NCI-H524 treated with DMSO at 0.1 percent for 48 hours (cell line): ENCODE measurements at places on chromosomes 16 and 17.

DNA sequence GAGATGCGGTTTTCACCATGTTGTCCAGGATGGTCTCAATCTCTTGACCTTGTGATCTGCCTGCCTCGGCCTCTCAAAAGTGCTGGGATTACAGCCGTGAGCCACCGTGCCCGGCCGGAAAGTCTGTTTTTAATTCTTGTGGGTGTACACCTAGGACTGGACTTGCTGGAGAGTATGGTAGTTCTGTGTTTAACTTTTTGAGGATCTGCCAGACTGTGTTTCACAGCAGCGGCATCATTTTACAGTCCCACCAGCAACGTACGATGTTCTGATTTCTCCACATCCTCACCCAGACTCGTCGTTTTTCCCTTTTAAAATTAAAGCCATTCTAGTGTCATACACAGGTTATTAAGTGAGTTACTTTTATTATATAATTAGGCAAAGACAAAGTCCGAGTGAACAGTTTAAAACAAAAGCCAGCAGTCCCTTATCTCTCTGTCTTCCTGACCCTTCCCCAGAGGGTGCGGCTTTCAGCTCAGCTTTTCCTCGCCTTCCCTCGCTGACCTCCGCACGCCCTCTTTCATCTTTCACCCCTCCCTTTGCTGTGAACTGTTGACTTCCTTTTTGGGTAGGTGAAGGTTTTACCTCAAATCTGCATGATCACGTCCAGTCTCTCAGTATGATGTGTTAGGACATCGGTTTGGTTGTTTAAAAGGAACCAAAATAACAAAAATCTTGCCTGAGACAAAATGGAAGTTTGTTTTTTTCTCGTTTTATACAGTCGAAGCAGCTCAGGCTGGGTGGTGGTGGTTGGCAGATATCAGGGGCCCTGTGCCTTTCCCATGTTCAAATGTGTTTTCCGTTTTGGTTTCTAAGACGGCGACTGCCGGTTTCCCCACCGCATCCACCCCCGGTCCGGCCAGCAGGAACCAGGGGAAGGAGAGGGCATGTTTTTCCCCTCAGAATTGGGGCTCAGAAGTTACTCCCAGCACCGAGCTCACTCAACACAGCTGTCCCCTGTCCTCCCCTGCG lies 18.0 kb downstream of the FAM234A start:
- no peak for DNase-seq

- DNase-seq = no peak
Measured at GRCh38 chr17:78291944-78292910, 60.8 kb downstream of the TMEM235 start.

- no peak for DNase-seq
Measured at GRCh38 chr17:17305281-17305801, 2.2 kb downstream of the NT5M start.

- DNase-seq = no peak
Measured at GRCh38 chr17:16989230-16989952, 17.5 kb upstream of the TNFRSF13B start.

GRCh38 chr17:72837335-72837734 lies 255.2 kb downstream of the SLC39A11 start:
- no peak for DNase-seq

GRCh38 chr16:3716831-3717234 lies 491 bp downstream of the TRAP1 start:
- DNase-seq = no peak

DNA sequence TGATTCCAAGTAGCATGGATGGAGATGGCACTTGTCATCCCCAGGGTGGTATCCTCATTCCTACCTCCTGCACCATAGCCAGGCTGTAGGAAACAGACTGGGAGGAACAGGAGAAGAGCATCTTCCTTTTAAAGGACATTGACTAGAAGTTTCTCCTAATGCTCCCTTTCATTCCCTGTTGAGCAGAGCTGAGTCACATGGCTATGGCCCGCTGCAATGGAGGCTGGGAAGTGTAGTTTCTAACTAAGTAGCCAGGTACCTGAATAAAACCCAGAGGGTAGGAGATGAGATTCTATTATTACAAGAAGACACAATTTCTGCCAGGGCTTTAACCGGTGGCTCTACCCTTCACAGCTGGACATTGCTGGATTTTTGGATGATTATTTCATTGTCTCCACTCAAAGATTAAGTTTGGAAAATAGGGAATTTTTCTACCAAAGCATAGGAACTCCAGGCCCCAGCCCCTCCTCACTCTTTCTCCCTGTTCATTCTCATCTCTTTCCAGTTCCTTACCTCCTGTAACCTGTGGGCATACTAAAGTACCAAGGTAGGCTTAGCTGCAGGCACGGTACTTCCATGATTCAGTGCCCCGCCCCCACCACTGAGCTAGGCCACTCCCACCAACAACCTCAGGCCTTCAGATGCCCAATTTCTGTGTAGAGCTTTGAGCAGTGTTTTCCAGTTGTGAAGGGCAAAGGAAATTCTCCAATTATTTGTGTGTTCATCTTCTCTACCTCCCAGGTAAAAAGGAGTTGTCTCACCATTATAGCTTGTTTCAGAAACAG lies 378.3 kb downstream of the CDH13 start:
- no peak for DNase-seq

- no peak for DNase-seq
Measured at GRCh38 chr16:82282662-82283061, 112.6 kb upstream of the MPHOSPH6 start.

- no peak for DNase-seq
Measured at GRCh38 chr17:45355087-45355486, 38.3 kb upstream of the MAP3K14 start.

DNA sequence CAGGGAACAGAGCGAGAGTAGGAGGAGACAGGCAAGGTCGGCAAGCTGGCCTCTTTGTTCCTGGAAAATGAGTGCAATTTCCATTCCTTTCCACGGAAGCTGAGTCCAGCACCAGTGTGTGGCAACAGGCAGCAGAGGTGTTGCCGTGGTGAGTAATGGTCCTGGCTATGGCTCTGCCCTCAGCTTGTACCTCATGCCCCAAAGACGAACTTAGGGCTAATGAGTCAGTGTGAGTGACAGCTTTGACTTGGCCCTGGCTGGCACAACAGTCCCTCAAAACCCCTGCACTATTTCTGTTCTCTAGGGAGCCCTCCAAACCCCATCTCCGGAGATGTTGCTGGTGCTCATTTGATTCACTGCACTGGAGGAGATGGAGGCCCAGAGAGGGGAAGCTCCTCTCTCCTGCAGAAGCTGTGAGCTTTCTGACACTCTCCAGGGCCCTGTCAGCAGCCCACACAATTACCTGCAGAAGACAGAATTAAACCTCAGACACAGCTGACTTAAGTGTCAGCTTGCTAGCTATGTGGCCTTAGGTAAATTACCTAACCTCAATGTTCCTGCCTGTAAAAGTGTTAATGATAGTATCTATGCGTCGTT lies 129.9 kb downstream of the TMEM132E start:
- DNase-seq = no peak

DNA sequence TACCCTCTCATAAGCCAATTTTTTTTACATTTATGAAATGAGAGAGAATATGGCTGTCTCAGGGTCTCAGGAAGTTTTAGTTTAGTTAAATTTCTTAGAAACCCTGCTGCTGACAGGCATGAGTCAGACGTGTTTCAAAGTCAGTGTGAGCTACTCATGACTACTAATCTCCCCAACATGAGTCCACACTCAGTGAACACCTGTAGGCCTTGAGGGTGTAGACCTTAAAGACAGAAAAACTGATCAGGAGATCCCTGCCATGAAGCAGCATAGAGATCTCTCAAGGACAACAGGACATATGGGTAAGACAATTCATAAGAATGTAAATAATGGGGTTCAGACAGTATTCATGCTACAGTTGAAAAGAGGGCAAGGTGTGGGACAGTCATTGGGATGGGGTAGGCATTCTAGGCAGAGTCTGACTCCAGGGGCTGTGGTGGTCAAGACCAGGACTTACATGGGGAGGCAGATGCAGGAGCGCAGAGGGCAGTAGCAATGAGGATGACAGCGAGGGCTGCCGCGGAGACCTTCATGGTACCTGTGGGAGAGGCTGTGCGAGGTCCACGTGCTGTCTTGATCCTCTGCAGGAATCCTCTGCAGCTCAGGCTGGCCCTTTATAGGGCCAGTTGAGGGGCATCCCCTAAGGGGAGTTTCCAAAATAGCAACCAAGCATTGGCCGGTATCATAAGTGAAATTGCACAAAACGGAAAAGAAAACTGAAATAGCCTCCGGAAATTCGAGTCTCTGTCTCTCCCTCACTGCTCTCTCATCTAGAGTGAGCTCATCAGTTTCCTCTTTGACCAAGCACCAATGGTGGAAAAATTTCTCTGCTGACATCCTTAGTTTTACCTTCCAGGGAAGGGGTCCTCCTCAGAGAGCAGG lies at the start of gene CCL5:
Gene CCL5, minus strand, starts transcription at position 588 of the 882 bp plus-strand sequence.
- no peak for DNase-seq

DNA sequence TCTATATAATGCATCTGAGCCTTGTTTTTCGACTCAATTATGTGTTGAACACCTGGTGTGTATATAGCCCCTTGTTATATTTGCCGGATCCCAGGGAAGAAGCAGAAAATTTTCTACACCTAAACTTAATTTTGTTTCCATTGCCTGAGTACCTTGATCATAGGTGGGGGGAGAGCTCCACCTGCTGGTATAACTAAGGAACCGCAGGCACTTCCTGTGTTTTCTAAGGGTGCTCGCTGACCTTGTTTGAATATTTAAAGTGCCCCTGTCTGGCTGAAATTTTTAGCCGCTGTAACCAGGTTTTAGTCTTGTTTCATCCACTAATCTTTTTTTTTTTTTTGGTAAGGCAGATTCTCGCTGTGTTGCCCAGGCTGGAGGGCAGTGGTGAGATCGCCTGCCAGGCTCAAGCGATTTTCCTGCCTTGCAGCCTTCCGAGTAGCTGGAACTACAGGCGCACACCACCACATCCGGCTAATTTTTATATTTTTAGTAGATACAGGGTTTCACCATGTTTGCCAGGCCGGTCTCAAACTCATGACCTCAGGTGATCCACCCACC lies 6.5 kb upstream of the NUBP1 start:
- peak; percentile 14 for DNase-seq
